ENCODE measurements at places on chromosomes 6 and 20.

DNA sequence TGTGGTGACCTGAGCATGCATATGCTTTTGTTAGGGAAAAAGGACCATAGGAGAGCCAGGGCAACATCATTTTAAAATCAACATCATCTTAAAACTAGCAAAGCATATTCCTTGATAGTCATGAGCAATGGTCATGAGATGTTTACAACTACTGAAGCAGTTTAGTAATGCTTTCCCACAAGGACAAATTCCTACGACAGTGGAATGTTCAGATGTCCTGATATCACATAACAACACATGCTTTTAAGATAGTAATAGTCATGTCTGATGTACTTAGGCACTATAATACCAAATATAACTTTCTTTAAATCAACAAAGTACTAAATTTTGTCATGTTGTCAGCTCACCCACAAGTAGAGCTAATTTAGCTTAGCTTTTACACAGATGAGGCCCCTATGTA lies 370.3 kb downstream of the HTR1B start:
- no peak for DNase-seq

- peak; percentile 46 for DNase-seq
Observed at GRCh38 chr6:106098383-106099234, 12.5 kb downstream of the PRDM1 start.

GRCh38 chr20:41905199-41905598 lies 287.0 kb upstream of the CHD6 start:
- DNase-seq: no peak

DNA sequence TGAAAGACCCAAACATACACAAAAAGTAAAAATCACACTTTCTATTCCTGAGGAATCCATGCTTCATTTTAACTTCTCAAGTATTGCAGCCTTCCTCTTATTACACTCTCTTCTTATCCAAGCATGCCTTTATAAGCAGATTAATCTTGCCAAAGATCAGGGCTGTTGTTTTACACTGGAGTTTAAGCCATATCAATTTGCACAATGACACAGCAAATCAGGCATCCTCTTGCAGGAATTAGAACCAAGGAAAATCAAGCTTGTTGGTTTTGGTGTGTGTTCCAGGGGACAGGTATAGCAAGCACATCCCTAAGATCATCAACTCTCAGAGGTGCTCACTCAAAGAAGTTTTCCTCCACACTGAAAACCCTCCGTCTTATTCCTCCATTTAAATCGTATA lies 69.5 kb downstream of the CYP39A1 start:
- DNase-seq: no peak

DNA sequence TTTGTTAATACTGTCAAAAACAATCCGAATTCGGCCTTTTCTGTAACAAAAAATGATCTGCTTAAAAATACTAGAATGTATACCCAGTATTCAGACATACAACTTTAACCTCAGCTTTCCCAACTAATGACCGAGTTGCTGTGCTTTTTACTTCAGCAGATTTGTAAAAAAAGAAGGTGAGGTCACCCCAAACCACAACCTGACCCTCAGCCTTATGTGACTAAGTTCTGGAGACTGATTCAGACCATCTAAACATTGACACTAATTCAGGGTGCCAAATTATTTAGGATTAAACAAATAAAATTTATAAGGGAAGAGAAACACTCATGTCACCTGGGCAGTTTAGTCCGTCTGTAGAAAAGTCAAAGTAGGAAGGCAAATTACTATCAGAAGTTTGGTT lies 7.7 kb downstream of the CCN6 start:
- DNase-seq: no peak

GRCh38 chr20:4887586-4887985 lies 113.7 kb downstream of the SLC23A2 start:
- no peak for DNase-seq

GRCh38 chr6:41066867-41067304 lies 5.3 kb downstream of the OARD1 start:
- DNase-seq: peak; percentile 92

- no peak for DNase-seq
Observed at GRCh38 chr6:124928851-124929250, 33.4 kb upstream of the RNF217 start.

DNA sequence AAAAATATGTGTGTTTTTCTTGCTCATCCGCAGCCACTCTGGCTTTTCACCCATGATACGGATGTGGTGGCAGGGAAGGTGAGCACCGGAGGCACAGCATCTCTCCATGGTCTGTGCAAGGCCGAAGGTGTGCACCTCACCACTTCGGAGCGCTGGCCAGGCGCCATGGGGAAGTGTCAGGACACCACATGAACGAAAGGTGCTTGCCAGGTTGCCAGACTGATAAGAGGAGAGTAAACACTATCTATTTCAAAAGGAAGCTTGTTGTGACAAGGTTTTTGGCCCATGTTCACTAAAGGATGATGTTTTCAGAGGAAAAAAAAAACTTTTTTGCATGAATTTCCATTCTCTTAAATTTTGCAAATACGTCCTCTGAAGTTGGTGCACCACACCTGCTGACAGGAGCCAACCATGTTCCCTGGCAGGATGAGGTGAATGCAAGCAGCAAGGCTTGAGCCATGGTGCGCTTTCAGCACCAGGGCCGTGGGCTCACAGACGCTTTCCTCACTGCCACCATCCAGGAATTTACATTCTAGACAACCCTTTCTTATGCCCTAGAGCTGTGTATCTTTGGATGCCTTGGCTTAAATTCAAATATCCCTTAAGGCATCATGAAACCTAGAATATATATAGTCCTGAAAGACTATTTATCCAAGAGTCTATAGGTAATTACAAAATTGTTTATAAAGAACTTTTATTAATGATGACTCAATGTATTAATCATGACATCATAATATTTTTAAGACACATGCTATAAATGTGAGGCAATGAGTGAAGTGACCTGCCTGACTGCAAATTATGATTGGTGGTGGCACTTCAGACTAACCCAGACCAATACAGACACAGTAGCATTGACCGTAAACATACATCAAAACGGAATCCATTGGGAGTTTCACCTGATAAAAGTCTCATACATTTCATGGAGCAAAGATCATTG lies 234.5 kb downstream of the TFAP2A start:
- DNase-seq: no peak

DNA sequence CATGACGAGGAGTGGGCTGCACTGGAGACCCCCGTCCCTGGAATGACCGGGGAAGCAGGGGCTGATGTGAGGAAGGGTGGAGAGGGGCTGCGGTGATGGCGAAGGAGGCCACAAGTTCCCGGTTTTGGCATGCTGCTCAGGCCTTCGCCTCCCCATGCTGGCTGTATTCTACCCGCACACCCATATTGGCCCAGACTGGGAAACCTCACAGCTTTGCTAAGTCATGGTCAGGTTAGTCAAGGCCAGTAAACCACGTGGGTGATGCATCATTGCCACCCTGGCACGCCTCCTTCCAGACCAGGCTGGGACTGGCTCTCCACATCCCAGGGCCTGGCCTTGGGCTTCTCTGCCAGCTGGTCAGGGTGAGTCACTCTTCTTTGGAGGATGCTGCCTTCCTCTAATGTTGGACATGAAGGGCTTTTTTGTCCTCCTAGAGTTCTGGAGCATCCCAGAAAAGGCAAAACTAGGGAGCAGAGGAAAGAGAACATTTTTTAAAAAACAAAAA lies 53.8 kb downstream of the PCNA start:
- DNase-seq: peak; percentile 81

GRCh38 chr20:23091721-23092383 lies 5.7 kb upstream of the CD93 start:
- peak; percentile 35 for DNase-seq

GRCh38 chr6:77633471-77633870 lies 19.4 kb upstream of the MEI4 start:
- DNase-seq: no peak

GRCh38 chr6:22024973-22025467 lies 271.8 kb downstream of the PRL start:
- DNase-seq: peak; percentile 8

DNA sequence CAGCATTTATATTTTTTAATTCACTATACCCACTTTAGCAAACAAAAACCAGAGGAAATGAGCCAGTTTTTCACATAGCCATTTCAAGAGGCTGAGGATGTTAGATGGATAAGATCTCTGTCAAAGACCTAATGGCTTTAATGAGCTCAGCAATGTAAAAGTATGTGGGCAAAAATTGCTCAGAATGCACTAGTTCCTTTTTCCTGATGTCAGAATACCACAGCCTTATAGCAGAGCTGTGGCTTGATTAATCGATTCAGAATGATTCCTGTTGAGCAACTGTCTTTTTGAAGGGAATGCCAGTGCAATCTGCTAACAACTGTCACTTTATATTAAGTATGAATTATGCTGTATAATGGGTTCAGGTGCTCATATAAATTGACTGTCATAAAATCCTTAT lies 100.6 kb upstream of the HIVEP1 start:
- DNase-seq: no peak

GRCh38 chr20:57251344-57251743 lies 15.1 kb downstream of the BMP7 start:
- DNase-seq: no peak

GRCh38 chr20:5991623-5992441 lies 41.4 kb downstream of the MCM8 start:
- no peak for DNase-seq

DNA sequence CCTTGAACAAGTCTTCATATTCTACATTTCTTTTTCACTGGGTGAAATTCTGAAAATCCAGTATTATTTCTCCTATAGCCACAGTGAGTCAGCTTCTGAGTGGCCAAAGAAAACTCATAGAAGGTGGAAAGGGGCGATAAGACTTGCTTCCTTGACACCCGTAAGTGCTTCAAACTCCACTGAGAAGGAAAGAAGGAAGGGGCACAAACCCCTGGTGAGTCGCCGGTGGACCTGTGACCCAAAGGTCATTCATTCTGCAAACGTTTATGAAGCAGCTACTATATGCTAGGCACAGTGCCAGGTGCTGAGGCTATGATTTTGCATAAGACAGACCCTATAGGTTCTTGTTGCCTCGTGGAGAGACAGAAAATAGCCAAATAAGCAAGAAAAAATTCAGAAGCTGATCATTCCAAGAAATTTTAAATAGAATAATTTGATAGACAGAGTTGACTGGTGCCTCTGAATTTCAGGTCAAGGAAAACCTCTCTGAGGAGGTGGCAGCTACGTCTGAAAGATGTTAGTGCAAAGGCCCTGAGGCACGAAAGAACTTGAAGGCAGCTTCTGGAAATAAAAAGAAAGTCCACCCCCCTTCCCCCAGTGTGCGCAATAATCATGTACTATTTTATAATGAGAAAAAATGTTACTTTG lies 118.2 kb downstream of the CD24 start:
- DNase-seq: no peak

GRCh38 chr6:132505158-132505557 lies 7.8 kb downstream of the STX7 start:
- no peak for DNase-seq

DNA sequence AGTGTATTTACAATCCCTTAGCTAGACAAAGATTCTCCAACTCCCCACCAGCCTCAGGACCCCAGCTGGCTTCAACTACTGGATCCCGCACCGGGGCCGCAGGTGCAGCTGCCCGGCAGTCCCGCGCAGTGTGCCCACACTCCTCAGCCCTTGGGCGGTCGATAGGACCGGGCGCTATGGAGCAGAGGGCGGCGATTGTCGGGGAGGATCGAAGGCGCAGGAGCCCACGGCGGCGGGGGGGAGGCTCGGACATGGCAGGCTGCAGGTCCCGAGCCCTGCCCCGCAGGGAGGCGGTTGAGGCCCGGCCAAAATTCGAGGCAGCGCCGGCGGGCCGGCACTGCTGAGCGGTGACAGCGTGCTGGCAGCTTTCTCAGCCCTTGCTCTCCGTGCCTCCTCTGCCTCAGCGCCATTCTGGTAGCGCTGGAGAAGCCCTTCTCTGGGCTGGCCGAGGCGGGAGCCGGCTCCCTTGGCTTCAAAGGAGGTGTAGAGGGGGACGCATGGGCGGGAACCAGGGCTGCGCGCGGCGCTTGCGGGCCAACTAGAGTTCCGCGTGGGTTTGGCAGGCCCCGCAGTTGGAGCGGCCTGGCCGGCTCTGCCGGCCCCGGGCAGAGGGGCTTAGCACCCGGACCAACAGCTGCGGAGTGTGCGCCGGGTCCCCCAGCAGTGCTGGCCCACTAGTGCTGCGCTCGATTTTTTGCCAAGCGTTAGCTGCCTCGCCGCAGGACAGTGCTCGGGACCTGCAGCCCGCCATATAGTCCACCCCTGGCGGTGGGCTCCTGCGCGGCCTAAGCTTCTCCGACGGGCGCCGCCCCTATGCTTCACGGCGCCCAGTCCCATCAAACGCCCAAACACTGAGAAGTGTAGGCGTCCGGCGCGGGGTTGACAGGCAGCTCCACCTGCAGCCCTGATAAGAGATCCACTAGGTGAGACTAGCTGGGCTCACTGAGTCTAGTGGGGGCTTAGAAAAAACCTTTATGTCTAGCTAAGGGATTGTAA lies 32.4 kb upstream of the KIF13A start:
- no peak for DNase-seq

DNA sequence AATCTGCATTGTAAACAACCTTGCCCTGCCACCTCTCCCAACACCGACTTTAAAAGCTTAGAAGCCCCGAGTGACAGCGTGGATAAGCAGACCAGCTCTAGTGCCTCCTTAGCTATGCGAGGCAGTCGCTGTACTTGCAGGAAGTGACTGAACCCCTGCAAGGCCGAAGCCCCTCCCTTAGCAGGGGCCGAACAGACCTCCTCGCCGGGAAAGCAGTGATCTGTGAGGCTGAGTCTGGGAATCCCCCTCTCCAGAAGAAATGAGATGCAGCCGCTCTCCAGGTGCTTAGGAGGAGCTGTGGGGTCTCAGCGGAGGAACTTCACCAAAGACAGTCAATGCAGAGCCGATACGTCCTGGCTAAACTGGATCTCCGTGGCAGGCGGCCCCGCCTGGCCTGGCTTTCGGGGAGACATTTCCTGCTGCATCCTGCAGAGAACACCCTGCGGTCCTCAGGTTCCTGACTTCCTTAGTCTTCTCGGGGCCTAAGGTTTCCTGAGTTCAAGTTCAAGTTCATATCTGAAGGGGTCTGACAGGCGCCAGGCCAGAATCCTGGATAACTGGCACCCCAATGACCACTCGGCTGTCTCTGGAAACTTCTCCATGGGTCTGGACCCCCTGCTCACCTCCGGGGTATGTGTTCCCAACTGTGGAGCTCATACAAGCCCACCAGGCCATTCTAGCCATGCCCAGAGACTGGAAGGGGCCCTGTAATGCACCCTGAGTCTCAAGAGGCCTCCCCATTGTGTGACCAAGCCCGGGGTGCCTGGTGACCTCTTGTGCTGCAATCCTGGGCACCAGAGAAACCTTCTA lies 20.4 kb upstream of the FRMD1 start:
- DNase-seq: peak; percentile 7

Data from erythroblast (primary cell).